ENCODE measurements at places on chromosomes 3 and 15. TPM values are rescaled to one million over a fixed set of nuclear protein-coding genes. Genes with fewer than 3 reads are reported as not detected.

The SLC24A5 gene
- total RNA-seq, result not detected

The CCDC80 gene
- total RNA-seq, result 606 TPM

The ADGRG7 gene
- total RNA-seq, result 0.12 TPM

The RPLP1 gene
- total RNA-seq, result 77.6 TPM

The ZKSCAN7 gene
- 4.6 TPM for total RNA-seq

The SRGAP3 gene
- 1.4 TPM for total RNA-seq

The FOXL2 gene
- total RNA-seq, result 0.08 TPM
